ENCODE measurements at places on chromosomes 7 and 10. TPM values are rescaled to one million over a fixed set of nuclear protein-coding genes. Genes with fewer than 3 reads are reported as not detected.

Gene ACSM6
- 1.8 TPM for total RNA-seq

Gene NKX2-3
- total RNA-seq, result not detected

Gene SCART1
- 5.3 TPM for total RNA-seq

Gene GAD2
- not detected for total RNA-seq

Gene MSANTD7
- 14.4 TPM for total RNA-seq

Gene THSD7A
- 21.6 TPM for total RNA-seq

Gene MNX1
- not detected for total RNA-seq

Gene HSPA12A
- 15.7 TPM for total RNA-seq

Gene SUMF2
- total RNA-seq, result 165 TPM

Gene OR2A5
- total RNA-seq, result not detected

Gene TES
- total RNA-seq, result 74.3 TPM

Gene TRIM73
- 6.5 TPM for total RNA-seq

Gene ANKRD61
- not detected for total RNA-seq

Gene IFIT1B
- not detected for total RNA-seq

Gene CDC14C
- not detected for total RNA-seq

Gene HECW1
- total RNA-seq, result 1.3 TPM

Gene MARVELD1
- 40.8 TPM for total RNA-seq

Gene C7orf57
- total RNA-seq, result 0.42 TPM

Gene HIP1
- total RNA-seq, result 31.6 TPM

Gene PNLIPRP2
- total RNA-seq, result not detected

Gene PPP1R3C
- total RNA-seq, result 113 TPM

Gene CCDC172
- total RNA-seq, result not detected

Gene HOGA1
- total RNA-seq, result 1.3 TPM

Gene MACROH2A2
- total RNA-seq, result 29.0 TPM

Gene NXPH1
- total RNA-seq, result not detected

Data from ureter (tissue), 1 donor.